ENCODE measurements at places on chromosomes 13 and 19.
A peak's percentile ranks its signal among the peaks of the same experiment; 100 is the strongest.

DNA sequence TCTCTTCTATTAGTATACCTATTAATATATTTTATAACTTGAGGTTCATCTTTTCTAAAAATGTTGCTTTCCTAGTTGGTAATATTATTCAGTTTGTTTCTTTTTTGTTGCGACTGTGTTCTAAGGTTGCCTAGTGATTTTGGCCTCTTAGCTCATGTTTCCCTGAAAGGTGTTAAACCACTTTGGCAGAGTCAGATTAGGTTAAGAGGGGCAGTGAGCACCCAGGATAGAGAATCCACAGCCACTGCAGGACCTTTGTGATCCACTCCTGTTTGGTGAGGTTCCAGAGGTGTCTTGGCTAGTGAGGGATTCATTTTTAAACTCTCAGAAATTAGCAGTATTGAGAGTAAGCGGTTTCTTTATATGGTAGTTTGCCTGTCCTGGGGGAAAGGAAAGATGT lies 14.9 kb upstream of the GPR18 start:
- DNase-seq, result no peak

GRCh38 chr13:111390522-111391270 lies 70.3 kb downstream of the TEX29 start:
- no peak for DNase-seq

DNA sequence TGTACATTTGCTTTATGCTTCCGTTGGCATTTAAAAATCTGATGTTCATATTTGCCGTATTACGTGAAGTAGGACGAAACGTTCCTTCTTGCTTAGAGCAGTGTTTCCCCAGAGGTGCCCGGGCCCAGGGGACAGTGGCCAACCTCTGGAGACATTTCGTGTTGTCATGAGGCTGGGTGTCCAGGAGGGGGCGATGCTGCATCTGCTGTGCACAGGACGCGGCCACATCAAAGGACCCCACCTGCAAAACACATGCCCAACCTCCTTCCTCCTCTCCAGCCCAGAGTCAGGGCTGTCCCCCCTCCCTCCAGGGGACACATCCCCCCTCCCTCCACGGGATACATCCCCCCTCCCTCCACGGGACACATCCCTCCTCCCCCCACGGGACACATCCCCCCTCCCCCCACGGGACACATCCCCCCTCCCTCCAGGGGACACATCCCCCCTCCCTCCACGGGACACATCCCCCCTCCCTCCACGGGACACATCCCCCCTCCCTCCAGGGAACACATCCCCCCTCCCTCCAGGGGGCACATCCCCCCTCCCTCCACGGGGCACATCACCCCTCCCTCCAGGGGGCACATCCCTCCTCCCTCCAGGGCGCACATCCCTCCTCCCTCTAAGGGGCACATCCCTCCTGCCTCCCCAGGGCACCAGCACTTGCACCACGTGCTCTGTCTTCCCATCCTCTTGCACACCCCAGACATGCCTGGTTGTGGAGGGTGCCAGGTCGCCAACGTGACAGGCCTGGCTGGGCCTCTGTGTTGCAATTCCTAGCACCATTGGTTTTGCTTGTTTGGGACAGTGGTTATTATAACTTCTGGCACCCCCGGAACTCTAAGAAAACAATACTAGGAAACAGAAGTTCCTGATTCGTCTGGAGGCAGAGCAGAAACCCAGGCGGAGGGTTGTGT lies 46.7 kb downstream of the GAS6 start:
- DNase-seq, result peak; percentile 86

DNA sequence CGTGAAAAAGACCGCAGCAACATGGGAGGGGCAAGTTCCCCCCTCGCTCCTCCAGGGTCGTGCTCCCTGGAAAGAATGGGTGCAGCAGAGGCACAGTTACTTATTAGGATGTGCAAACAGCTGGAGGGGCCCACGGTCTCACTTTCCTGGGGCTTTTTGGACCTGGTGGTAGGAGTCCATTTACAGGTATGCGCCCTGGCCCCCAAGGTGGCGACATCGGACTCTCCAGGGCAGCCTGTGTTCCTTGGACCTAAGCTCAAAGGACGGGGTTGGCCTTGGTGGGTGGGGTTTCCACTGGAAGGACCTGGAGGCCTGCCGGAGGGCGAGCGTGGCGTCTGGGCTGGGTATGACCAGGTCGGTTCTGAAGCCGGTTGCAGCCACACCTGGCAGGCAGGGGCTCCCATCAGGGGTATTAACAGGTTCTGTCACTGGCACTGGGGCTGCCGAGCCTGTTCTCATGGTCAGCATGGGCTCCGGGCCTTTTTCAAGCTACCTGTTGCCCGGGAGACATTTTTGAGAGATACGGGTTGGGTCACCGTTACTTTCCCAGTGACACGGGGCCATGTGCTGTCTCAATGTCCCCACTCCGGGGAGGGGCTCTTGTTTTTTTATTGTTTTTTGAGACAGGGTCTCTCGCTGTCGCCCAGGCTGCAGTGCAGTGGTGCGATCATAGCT lies 5.9 kb downstream of the ZFR2 start:
- DNase-seq, result no peak

DNA sequence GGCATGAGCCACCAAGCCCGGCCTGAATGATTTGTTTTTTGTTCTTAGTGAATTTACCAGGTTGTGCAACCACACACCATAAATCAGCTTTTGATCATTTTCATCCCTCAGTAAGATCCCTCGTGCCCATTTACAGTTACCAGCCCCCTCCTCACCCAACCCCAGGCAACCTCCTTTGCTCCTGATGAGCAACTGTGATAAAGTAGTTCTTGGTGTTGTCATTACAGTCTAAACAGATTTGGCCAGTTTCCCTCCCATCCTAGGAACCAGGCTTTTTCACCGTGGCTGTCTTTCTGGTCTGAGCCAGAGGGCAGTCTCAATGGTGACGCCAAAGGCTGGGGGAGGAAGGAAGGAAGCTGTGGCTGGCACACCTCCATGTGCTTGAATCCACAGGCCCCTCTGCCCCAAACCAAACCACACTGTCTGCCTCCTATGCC lies 61.2 kb upstream of the WDFY2 start:
- no peak for DNase-seq

GRCh38 chr13:19152403-19152802 lies 29.2 kb downstream of the TUBA3C start:
- DNase-seq, result no peak

Measured in GM12865 (cell line).